Stimulated activated CD8-positive, alpha-beta memory T cell treated with anti-CD3 and anti-CD28 coated beads, Interleukin-4, amount 100 ng/mL, for 1 hour (primary cell): ENCODE measurements at places on chromosomes 6 and 20.

GRCh38 chr6:137493218-137494038, 766 bp downstream of the OLIG3 start:
- DNase-seq = no peak

DNA sequence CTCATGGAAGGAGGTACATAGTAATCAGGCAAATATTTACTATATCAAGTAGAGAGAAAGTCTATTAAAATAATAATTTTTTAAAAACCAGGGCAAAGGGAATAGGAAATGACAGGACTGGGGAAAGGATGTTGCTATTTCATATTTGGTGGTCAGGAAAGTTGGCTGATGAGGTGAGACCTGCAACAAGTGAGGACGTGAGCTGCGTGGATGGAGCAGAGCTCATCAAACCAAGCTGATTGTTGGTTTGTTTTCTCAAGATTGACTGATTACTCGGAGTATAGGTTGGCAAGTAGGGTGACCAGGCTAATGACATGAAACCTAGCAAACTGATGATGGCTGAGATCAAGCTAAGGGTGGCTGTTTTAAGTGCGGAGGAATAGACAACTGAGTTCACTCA, 6.0 kb downstream of the GJA1 start:
- no peak for DNase-seq

- DNase-seq = no peak
Observed at GRCh38 chr6:30319146-30319835, 7.4 kb upstream of the TRIM39 start.

DNA sequence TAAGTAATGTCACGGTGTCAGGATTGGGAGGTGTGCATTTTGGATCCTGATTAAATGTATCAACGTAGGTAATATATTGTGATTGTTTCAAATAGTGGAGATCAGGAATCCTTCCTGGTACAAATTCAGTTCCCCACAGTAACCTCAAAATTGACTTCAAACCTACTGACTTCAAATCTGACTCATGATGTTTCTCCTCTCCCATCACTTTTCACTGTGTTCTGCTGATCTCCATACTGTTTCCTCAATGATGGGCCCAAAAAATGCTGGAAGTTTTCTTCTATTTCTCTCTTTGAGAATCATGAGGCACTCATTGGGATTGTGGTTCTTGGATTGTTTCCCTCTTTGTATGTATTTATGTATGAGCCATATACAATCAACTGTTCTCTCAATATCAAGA, 35.9 kb downstream of the LAMA2 start:
- no peak for DNase-seq

DNA sequence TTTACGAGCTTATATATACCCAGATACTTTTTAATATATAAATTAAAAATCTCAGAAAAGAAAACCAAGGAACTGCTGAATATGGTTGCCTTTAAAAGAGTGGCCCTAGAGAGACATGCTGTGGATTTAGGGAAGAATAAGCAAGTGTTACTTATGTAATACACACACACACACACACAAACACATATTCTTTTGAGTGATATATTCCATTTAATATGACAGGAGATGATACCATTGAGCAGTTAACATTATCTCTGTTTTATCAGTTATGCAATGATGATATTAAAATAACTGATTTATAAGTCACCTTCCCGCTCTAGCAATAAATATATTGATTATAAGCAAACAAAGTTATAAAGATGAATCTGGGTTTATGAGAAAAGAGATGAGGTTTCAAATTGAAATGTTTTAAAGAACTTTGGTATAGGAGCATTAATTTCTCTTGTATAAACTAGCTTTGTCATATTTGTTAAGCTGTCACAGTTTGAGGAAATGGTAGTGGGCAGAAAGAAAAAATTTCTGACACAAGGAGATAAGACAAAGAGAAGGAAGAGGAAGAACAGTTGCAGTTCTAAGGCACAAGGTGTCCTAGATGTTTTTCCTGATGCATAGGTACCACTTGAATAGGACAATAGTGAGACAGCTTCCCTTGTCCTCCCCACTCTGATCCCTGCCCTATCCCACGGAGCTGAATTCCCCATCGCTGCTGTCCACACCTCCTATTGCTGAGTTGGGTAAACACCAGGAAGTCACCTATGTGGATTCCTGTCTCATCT, 26.4 kb downstream of the GPX5 start:
- no peak for DNase-seq

DNA sequence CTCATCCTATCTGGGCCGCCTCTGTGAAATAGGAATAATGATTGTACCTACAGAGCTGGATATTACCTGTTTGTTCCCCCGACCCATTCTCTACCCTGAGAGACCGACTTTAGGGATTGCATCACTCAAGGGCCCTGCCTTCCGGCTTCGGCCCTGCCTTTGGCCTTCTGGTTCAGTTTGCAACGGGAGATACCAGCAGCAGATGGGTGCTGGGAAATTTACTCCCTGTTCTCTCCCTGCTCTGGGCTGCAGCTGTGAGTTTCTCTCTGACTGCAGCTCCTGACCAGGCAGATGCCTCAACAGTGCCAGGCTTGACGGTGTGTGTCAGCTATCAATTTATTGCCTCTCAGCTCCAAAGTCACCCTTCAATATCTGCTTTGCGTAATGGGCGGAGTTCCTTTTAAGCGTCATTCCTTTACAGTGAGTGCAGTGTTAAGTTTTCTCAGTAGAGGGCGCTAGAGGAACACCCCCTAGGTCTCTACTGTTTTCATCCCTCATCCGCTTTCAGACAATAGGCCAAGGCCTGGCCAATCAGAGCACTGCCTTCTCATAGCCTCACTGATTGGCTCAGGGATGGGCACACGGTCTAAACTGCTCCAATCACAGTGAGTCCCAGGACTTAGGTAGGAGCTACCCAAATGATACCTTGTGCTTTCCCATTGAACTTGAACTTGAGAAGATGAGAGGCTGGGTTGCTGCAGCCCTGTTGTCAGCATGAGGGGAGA, 30.0 kb downstream of the KCNG1 start:
- DNase-seq = no peak

DNA sequence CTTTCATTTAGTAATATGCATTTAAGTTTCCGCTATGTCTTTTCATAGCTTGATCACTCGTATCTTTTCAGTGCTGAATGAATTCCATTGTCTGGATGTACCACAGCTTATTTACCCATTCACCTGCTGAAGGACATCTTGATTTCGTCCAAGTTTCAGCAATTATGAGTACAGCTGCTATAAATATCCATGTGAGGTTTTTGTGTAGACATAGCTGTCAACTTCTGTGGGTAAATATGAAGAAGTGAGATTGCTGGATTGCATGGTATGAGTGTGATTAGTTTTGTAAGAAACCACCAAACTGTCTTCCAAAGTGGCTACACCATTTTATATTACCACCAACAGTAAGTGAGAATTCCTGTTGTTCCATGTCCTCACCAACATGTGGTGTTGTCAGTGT, 79.2 kb upstream of the STMND1 start:
- DNase-seq = no peak

GRCh38 chr20:642398-643174, 10.4 kb downstream of the SRXN1 start:
- DNase-seq = no peak

DNA sequence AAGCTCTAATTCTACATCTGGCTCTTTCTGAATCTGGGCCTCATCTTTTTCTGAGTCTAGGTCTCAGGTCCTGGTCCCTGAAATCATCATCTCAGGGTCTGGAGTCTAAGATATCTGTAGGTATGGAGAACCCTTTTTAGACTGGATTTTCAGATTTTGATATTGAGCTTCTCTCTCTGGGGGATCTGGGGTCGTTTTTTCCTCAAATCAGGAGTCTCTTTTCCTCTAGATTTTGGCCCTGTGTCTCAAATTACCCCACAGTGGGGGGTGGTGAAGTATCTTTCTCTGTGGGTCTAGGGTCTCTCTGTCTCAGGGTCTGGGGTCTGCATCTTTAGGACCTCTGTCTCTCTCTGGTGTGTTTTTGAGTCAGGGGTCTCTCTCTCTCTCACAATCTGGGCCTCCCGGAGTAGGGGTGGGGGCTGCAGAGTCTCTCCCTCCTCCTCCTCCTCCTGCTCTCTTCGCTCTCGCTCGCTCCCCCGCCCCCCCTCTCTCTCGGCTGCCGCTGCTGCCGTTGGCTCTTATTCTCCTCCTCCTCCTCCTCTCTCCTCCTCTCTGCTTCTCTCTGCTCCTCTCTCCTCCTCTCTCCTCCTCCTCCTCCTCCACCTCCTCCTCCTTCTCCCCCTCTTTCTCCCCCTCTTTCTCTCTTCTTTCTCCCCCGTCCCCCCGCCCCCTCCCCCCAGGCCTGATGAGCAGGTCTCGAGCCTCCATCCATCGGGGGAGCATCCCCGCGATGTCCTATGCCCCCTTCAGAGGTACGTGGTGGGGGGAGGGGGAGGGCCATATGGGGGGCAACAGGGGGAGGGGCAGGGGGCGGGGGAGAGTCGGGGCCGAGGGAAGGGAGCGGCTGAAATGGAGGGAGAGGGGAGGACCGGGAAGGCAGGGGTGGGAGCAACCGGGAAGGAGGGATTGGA, at the start of gene SYNGAP1:
Gene SYNGAP1, plus strand, starts transcription at position 486 of the 911 bp plus-strand sequence. Its CDS starts 200 bp downstream, at position 686.
- no peak for DNase-seq

DNA sequence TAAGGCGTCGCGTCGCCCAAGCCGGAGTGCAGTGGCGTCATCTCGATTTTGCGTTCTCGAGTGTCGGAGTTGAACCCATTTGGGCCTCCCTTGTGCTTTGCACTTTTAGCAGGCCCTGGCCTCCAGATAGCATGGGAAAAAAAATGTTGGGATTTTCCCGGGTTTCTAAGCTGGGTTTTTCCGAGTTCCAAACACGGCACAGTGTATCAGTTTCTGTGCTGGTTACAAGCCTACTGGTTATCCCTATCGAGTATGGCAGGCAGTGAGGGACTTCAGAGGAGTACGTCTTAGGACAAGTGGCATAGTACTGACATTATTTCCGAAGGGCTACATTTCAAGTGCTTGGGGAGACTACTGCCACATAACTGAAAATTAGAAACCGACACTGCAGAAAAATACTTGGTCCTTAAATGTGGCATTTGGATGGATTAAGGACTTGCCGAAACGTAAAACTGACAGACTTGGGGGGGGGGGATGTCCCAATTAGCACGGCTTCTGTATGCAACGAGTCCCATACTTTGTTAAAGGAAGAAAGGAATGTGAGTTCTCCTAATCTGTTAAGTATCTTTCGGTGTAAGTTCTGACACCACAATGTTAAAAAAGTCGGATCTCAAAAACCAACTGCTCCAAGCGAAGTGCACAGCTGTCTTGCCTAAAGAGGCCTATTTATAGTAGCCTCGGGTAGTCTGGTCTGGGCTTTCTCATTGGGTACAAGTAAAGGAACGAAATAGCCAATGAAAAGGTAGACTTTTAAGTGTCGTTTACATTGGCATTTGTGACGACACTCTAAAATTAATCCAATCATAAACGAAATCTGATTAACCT, 70.2 kb downstream of the HFE start:
- no peak for DNase-seq

DNA sequence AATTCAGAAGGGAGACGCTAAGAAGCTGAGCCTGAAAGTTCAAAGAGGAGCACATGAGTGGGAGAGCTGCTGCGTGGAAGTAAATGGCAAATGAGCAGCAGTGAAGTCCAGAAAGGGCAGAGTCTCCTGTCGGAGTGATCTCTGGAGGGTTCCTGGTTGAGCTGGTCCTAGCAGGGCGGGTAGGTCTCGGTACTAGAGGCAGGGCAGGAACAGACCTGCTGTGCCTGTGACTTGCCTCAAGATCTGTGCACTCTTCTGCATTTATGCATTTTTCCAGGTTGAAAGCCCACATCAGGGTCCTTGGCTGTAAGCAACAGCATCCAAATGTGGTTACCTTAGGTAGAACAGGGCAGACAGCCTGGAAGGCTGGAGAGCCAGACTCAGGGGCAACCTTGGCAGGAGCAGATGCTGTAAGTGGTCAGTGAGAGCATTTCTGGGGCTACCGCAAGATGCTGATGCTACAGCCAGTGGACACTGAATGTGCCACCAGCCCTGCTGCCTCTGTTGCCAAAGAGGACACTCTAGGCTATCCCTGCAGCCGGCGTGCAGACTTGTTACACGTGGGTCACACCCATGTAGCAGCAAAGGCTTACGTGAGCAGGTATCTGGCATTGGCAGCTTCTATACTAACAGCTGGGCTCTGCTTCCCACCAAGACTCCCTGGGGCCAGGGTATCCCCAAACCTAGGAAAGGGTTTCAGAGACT, 8.4 kb downstream of the DUSP22 start:
- no peak for DNase-seq

DNA sequence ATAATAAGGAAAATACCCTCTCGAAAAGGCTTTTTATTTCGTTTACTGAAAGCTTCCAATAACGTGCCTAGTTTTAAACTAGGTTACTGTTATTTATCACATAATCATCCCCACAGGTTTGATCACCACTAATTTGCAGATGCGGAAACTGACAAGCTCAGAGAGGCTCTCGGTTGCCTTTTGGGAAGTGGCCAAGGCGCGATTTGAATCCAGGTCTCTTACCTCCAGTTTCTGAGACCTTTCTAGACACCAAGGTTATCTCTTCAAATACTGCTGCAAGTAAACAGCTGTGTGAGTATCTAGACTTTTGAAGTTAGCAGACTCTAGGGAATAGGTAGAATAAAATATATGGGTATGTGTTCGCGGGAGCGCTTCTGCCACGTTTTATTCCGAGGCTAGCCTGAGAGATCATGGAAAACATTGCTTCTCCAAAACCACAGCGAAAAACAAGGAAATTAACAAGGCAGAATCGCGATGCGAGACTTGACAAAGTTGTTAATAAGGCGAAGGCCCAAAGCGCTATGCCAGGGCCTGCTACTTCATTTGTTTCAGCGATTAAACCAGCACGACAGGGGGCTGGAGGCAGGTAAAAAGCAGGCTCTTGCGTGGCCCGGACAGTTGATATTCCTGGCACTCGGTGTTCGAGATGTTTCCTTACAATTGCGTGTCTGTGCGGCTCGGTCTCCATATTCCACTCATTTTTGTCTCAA, 1.8 kb upstream of the JARID2 start:
- DNase-seq = no peak

DNA sequence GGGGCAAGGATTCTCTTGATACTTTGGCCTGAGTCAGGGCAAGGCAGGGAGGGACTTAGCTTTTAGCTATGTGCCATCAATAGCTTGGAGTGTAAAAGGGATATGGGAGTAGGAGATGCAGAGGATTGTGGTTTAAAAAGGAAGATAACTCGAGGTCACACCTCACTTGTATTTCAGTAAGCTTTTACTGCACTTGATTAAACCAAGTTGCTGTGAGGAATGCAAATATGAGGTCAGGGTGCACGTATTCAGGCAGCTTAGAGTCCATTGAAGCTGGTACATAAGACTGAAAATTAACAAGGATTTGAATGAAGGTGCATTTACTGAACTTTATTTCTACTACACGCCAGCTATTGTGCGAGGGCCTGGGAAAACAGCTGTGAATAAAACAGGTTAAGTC, 32.1 kb downstream of the DSTN start:
- no peak for DNase-seq

DNA sequence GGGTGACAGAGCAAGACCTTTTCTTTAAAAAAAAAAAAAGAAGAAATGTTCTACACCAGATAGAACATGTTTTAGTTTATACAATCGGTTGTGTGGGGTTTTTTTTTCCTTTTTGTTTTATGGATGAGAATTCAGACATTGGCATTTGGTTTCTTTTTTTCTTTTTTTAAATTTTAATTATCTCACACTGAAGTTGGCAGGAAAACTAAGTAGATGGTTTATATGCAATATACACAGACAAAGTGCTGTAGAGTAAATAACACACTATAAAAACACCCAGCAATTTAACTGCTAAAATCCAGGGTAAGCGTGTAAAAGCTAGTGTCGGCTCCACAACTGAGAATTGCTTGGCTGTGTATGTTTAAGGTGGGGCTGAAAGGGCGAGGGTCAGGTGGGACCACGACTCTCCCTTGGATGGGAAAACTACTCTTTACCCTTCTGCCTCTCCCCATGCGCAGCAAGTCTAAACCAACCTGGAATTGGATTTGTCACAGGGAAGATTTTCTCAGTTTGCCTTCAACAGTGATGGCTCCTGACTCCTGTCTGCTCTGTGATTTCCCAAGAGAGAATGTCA, 147.1 kb upstream of the MARCKS start:
- DNase-seq = no peak
